ENCODE measurements at places on chromosomes 12 and 14.

DNA sequence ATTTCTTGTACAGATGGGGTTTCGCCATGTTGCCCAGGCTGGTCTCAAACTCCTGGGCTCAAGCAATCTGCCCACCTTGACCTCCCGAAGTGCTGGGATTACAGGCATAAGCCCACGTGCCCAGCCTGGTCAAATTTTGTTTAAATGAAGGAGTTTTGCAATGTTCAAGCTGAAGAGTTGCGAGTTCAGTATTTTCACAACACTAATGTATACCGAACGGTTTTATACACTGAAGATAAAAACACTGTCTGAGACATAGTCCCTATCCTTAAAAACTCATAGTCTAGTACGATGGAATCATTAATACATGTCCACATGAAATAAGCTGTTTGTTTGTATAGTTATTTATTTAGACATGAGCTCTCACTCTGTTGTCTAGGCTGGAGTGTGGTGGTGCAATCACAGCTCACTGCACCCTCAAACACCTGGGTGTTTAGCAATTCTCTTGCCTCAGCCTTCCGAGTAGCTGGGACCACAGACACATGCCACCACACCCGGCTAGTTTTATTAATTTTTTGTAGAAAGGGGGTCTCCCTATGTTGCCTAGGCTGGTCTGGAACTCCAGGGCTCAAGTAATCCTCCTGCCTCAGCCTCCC, 15.4 kb downstream of the TRAPPC6B start:
- no peak for DNase-seq

- DNase-seq = peak; percentile 40
These were observed 14.2 kb downstream of the VRTN start for GRCh38 chr14:74362361-74362915.

DNA sequence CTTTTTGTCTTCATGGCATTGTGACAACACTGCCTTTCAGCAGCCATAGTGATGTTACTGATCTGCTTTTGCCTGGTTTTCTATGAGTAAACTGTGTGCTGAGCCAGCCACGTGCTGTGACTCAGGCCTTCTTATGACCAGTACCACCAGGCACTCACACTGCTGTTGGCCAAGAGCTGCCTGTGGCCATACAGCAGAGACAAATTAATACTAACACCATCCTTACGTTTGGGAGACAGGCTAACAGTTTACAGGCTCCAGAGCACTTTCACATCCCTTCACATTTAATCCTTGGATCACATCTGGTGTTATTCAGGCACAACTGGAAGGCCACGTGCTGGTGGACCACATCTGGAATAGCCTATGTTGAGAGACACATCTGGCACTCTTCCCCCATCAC, 377.9 kb downstream of the CCDC91 start:
- no peak for DNase-seq

DNA sequence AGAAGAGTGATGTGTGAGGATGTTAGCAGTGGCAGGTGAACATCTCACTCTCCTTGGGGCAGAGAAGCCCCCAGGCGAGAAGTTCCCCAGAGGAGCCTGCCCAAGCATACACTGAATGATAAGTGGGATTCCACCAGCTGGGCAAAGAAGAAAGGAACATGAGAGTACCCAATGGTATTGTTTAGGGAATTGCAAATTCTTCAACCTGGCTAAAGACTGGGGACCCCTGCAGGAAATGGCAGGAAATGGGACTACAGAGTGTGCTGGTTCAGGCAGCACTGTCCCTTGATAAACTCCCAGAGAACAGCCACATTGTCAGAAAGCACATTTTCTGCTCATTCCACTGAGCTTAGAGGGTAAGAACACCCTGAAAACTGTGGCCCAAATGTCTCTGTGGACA, 121.3 kb downstream of the RPS29 start:
- no peak for DNase-seq

Data from activated naive CD4-positive, alpha-beta T cell (primary cell).